ENCODE measurements at places on chromosomes 1 and 21.

DNA sequence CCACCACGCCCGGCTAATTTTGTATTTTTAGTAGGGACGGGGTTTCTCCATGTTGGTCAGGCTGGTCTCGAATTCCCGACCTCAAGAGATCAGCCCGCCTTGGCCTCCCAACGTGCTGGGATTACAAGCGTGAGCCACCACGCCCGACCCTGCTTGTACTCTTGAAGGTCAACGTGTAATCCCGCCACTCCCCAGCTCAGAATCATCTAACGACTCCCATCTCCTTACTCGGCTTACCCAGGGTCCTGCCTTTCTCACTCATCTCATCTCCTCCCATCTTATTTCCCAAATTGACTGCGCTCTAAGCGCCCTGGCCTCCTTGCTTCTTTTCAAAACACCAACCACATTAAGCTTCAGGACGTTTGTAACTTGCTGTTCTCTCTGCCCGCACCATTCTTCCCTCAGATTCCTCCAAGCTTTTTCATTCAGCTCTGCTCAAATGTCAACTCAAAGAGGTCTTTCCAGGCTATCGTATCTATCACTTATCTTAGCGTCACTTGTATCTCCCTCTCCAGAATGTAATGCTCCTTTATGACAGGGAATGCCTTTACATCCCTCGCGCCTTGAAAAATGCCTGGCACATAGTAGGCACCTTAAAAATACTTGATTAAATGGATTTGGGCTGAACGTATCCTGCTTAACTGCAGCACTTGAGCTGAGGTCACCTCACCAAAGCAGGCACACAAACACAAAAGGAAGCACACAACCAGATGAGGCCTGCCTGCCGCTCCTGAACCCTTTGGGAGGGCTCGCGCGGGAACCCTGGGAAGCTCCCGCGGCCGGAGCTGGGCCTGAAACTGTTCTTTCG is 1.4 kb upstream of the USP1 start:
- DNase-seq: no peak

DNA sequence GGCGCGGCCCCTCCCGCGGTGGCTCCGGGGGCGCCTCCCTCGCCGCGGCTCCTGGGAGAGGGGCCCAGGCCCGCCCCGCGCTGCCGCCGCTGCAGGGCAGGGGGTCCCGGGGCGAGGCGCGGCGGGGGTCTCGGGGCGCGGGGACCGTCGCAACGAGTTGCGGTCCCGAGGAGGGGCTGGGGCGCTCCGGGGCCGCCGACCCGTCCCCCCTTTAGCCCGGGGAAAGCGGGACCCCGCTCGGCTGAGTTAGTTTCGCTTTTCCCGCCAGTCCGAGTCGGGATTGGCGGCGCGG is 493 bp downstream of the SPSB1 start:
- no peak for DNase-seq

GRCh38 chr1:51624855-51625254 is 8.0 kb downstream of the OSBPL9 start:
- no peak for DNase-seq

- DNase-seq: no peak
Observed at GRCh38 chr1:44842862-44843655, at the start of gene PTCH2. PTCH2 (minus strand) TSS chr1:44843253; CDS start chr1:44842932, 321 bp downstream.

- no peak for DNase-seq
Observed at GRCh38 chr1:5662744-5663126, 329.5 kb downstream of the NPHP4 start.

DNA sequence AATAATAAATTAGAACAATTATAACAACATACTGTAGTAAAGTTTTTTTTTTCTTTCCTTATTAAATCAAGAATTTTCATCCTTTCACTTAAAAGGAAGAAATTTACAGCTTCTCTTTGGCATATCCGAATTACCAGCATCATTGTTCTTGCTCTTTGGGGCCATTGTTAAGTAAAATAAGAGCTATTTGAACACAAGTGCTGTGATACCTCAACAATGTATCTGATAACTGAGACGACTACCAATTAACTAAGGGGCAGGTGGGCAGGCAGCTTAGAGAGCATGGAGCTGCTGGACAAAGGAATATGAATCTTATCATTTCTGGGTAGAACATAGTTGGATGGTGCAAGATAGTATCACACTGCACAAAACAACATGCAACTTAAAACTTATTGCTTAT is 719.9 kb upstream of the TMPRSS15 start:
- no peak for DNase-seq

- no peak for DNase-seq
Observed at GRCh38 chr1:119871881-119872280, 24.4 kb downstream of the ADAM30 start.

DNA sequence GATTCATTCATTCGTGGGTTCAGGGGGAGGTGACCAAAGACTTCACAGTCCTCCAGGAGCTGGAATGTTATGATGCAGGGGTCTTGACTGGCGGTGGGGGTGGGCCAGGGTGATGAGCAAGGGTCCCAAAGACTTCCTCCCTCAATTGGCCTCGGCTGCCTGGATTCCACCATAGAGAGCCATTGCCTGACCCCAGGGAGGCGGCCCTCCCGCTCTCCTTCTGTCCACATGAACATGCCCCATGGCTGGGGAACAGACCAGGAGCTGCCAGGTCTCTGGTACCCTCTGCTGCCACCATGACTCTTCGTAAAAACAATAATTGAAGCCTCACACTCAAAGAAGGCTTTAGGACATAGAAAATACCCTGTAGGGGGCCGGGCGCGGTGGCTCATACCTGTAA is 102.5 kb upstream of the CASZ1 start:
- DNase-seq: no peak

GRCh38 chr1:244075247-244075722 is 24.2 kb downstream of the ZBTB18 start:
- DNase-seq: no peak

DNA sequence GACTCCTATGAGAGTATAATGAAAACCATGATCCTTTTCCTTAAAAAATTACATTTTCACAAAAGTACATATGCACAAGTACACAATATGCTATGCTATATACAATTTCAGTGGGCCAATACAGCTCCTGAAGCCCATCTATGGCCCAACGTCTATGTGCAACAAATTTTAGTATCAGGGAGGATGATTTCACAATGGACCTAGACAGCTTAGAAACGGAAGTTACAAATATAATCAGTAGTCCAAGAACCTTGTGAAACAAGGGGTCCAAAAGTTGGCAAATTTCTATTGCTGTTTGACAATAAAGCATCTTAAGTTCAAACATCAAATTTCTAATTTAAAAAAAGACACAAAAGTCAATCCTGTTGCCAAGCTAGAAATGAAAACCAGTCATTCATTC is 87.0 kb downstream of the DPYD start:
- DNase-seq: no peak

DNA sequence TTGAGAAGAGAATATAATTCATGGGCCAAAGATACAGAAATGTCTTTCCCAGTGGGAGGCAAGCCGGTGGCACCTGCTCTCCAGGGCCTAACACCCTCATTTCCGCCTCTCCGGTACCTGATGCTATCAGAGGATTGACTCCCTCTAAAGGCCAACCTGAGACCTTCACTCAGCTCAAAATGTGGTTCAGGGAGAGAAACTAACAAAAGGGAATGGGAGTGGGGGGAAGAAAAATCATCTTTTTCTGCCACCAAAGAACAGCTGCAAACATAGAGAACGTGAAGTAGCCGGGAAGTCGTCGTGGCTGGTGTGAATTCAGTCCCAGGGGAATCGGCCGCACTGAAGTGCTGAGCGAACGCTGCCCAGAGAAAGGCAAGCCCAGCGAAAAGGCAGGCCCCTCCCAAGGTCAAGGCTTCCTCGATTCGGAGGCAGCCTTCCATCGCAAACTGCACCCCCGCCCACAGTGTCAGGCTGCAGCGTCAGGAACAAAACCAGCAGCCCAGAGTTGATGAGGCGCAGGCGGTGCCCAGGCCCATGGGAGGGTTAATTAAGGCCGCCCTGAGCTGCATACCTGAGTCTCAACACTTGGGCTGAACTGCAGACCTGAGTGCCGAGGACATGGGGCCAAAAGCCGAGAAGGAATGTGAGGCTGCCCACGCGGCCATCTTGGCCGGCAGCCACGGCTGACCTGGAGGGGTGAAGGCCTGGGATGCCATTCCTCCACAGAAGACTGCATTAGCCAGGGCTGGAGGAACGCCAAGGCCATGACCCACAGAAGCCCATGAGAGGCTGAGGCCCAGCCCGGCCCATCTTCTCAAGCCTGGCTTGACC is 160.2 kb downstream of the PSMG1 start:
- DNase-seq: no peak
